Right forelimb (tissue), 1 donor: ENCODE measurements at places on chromosomes 6 and 20.

DNA sequence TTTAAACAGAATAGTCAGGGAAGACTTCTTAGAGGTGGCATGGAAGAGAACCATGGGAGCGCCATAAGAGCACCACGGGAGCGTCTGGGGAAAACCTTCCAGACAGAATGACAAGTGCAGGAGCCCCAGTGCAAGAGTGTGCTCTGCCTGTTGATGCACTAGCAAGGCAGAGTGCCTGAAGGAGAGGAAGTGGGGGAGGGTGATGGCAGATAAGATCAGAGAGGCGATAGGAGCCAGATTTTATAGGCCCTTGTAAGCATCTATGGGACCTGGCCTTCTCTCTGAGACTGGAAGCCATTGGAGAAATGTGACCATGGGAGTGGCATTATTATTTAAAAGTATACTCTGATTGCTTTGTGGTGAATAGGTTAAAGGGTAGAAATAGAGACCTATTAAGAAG is 13.1 kb downstream of the FUCA2 start:
- no peak for DNase-seq

DNA sequence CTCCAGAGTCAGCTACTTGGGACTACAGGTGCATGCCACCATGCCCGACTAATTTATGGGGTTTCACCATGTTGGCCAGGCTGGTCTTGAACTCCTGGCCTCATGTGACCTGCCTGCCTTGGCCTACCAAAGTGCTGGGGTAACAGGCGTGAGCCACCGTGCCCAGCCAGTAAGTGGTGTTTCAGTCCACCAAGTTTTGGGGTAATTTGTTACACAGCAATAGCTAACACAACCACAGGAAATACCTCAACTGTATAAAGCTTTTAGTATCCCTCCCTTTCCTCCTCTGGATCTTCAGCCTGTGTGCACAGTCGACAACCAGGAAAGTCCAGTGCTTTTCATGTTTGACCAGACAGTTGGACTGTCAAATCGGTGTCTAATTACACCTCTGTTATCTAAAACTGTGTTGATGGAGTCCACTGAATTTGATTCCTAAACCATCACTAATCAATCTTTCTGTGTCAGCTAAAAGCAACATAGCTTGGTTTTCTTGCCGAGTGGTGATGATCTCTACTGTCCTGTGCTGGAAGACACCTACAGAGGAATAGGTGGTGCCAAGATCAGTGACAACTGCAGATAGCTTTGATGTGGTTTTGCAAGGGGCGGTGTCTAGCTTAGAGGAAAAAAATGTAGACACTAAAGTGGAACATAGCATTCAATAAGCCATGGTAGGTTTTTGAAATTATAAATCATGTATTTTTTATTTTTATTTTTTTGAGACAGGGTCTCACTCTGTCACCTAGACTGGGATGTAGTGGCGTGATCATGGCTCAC is 22.2 kb upstream of the ZBTB2 start:
- no peak for DNase-seq

DNA sequence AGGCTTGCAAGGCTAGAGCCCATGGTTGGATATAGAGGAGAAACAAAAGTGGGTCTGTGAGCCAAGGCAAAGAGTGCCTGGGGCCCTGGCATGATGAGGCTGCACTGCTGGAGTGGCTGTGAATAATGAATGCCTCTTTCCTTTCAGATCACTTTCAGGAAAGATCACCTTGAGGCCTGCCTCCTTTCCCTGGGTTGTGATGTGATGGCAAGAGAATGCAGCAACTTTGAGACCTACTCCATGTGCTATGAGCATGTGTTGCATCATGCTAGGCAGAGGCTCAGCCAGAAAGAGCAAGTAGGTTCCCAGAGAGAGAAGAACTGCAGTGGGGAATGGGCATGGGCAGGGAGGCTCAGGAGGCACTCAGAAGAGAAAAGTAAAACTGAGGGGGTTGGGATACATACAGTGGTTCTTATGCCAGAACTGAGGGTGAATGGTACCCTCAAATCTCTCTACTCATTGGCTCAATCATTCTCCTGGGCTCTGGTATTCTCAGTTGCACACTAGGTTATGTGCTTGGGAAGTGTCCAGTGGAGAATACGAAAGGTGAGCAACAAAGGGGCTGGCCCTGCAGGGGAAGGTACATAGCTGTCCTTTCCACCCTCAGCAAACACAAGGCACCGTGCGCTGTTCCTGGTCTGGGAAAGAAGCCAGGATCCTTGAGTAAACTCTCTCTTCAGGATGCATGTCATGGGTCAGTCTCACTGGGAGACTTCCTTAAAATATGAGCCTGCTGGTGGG is 45.9 kb downstream of the CD164 start:
- DNase-seq = no peak

- no peak for DNase-seq
Measured at GRCh38 chr6:3414327-3415081, 42.3 kb downstream of the SLC22A23 start.

DNA sequence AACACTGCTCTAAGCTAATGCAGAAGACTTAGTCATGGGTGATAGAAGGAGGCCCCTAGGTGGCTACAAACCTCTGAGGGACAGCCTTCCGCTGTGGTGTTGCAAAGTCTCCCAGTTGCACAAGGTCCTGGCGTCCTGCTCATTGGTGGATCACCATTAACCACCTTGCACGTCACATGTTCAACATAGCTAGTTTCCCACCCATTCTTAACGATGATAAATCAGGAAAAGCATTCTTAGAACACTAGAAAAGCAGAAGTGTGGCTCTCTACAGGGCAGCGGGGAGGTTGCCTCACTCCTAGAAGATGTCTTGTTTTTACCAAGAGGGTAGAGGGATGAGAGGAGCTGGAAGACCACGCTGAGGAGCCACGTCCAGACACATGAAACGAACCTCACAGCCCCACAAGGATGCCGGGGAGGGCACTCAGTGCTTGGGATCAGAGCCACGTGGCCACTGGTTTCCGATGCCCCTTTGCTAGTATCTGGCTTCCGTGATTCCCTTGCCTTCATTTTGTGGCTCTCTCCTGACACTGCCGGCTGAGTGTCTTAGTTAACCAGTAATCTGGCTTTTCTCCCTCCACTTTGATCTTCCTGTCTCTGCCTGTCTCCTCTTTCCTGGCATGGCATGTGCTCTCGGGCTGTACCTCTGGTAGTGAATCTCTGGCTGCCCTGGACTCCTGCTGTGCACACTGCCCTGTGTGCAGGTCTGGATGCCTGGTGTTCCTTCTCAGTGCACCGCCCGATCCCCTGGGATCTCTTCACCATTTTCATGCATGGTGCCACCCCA is 91.4 kb upstream of the NEDD9 start:
- DNase-seq = no peak

- no peak for DNase-seq
Measured at GRCh38 chr6:138541823-138542481, 42.7 kb upstream of the NHSL1 start.

- DNase-seq = no peak
Measured at GRCh38 chr20:43186312-43186711, 3.4 kb downstream of the PTPRT start.

DNA sequence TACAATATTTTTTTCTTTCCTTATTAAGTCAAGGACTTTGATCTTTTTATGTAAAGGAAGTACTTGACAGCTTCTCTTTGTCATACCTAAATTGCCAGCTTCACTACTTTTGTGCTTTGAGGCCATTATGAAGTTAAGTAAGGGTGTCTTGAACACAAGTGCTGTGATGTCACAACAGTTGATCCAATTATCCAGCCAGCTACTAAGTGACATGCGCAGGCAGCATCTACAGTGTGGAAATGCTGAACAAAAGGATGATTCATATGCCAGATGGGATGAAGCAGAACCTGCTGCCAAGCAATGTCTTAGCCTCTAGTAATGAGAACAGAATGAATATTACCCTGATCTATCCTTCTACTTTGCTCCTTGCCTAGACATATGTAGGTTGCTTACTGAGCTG is 68.3 kb upstream of the TMEM244 start:
- no peak for DNase-seq

GRCh38 chr6:41503827-41504465 is 42.2 kb upstream of the FOXP4 start:
- DNase-seq = peak; percentile 75

DNA sequence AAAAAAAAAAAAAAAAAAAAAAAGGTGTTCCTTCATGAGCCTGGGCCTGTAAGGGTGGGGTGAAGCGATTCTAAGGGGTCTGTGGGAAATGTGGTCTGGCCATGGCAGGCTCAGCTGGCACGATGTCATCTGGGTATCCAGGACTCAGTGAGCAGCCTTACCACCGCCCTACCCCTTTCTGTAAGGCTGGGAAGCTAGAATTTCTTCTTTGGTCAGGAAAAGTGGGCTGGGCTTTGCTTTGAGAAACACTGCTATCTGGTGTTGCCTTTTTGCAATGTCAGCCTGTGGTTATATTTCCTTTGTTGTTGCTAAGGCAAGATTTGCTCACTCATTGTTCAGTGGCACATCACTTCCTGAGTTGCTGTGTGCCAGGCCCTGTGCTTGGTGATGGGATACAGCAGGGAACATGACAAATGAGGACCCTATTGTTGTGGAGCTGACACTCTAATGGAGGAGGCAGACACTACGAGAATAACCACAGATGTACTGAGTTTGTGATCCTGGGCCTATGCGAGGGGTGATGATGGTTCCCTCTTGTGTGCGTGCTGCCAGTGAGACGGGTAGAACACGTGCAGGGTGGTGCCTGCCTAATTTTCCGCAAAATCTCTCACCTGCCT is 45.9 kb upstream of the ZNFX1 start:
- DNase-seq = no peak

DNA sequence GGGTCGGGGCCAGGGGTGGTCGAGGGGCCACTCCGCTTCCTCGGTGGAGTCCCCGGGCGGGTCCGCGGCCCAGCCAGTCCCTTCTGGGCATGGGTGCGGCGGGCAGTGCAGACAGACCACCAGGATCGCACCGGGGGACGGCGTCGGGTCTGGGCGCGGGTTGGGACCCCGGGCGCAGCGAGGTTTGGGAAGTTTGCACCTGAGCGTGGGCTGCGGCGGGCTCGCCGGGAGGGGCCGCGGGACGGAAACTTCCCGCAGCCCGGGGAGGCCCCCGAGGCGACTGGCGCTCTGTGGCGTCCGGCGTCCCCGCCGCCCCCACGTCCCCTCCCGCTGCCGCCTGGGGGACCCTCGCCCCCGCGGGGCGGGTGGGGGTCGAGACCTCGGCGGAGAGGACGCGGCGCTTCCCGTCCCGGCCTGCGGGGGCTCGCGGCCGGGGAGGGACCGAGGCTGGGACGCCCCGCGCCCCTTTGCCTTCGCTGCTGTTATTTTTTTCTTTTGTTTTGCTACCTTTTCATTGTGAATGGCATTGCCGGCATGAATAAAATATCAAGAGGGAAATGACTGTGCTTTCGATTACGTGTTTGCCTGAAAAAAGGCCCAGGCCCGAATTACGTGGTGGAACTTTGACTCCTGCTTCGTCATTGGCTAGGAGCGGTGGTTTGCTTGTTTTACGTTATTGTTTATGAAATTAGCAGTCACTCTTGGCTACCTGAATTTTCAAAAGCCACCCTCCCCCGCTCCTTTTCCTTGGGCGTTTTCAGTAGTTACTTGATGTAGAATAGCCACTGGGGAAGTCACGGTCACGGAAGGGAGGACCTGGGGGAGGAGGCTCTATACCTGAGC is 703 bp downstream of the SNX9 start:
- peak; percentile 69 for DNase-seq

DNA sequence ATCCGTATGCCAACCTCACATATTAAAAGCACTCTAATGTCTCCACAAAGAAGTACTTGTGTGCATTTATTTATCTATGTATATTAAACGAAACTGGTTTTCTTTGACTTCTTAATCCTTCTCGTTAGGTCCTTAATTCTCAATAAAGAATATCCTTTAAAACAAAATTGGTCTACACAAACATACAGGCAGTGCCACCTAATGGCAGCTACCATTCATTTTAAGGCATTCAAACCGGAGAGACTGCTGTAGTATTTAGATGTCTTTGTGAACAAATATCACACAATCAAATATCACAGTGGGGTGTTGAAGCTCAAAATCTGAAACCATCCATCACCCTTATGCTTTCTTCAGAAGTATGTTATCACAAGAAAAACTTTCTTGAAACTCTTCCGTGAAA is 96.6 kb upstream of the IRAK1BP1 start:
- no peak for DNase-seq

GRCh38 chr6:140731741-140732140 is 1357.3 kb upstream of the CITED2 start:
- DNase-seq = no peak

DNA sequence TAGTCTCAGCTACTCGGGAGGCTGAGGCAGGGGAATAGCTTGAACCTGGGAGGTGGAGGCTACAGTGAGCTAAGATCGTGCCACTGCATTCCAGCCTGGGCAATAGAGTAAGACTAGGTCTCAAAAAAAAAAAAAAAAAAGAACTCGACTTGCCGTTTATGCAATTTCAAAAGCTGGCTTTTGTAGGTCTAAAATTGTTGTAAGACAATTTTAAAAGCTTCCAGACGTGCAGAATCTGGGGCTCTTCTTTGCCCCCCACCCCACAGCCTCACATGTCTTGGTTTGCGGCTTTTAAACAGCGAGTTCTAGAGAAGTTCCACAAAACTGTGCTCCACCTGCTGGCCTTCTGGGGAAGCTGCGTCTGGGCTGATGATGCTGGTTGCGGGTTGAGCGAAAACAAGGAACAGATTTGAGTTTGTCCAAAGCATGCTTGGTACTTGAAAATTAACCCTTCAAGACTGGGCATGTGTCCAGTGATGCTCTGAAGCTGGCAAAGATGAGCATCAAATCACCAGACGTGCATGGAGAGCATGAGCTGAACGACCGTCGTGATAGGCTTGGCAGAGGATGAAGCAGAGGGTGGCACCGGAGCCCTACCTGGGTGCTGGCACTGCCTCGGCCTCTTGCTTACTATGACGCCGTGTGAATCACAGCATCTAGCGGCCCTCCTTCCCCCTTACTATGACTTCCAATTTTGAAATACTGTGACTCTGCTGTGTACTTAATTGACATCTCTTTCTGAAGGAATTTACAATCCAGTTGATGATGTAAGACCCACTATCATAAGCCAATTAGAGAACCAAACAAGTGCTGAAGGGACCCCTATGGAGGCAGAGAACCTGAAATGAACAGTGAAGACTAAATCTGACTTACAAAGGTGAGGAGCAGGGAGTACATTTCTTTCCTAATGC is 171.4 kb downstream of the GMPR start:
- DNase-seq = peak; percentile 67

DNA sequence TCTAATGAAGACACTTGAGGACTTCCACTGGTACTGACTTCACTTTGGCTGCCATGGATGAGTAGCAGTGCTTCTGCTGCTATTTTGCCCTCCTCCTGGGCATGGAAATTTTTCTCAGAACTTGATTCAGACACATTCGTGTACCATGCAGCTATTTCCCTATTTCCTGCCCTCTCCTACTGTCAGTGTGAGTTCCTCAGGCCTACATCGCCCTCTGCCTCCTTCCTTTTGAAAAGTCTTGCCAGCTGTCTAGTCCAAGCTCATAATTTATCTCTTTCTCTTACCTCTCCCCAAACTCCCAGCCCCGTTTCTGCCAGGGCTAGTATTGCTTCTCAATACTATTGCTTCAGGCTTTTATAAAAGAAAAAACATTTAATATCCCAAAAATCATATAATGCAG is 470.2 kb downstream of the ADGRB3 start:
- no peak for DNase-seq

- DNase-seq = no peak
Measured at GRCh38 chr6:158018851-158019361, 37.2 kb downstream of the SYNJ2 start.

GRCh38 chr6:150874179-150874578 is 8.7 kb downstream of the MTHFD1L start:
- DNase-seq = no peak
